Activated naive CD8-positive, alpha-beta T cell treated with anti-CD3 and anti-CD28 coated beads for 36 hours (primary cell): ENCODE measurements at places on chromosomes 13 and 19.

DNA sequence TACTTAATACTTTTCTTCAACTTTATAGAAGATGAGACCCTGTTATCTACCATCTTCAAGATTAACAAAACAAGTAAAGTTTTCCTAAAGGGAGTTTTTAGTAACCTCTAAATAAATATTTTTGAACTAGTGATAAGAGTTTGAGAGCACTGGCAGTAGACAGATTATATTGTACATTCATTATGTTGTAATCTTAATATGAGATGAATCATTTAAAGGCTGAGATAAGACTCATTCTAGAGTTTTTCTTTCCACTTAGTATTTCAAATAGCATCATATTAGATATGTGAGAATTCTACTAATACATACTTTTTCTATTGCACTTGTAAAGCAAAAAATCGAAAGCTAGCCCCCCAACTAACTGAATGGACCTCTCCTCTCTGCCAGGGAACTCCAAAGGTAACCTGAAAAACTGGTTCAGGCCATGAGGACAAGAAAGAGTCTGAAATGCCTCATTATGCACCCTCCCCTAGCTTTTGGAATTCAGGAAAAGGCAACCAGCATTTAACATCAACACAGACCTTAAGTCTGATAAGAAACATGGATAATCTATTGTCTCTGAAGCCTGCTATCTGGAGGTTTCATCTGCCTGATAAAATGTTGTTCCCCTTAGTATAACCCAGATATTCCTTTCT lies 875.4 kb upstream of the SLC10A2 start:
- DNase-seq = no peak

- no peak for DNase-seq
Measured at GRCh38 chr13:42654722-42655121, 80.8 kb downstream of the TNFSF11 start.

- no peak for DNase-seq
Measured at GRCh38 chr19:46378268-46378667, 31.4 kb downstream of the PPP5C start.

GRCh38 chr13:35474496-35475211 lies 1.8 kb downstream of the MAB21L1 start:
- DNase-seq = no peak

- peak; percentile 53 for DNase-seq
Measured at GRCh38 chr19:33430674-33431277, 57.3 kb downstream of the CEBPG start.

DNA sequence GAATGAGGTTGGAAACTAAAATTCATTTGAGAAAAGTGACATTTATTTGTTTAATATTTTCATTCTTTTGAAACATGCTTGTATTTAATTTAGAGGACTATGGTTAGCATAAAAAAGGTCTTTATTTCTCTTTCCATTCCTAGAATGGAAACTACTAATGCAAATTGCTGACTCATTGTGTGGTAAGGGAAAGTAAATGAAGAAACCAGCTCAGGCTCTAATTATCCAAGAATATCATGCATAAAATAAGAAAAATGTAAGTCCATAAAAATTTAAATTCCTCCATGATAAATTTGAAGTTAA lies 777.0 kb upstream of the SLITRK1 start:
- no peak for DNase-seq

DNA sequence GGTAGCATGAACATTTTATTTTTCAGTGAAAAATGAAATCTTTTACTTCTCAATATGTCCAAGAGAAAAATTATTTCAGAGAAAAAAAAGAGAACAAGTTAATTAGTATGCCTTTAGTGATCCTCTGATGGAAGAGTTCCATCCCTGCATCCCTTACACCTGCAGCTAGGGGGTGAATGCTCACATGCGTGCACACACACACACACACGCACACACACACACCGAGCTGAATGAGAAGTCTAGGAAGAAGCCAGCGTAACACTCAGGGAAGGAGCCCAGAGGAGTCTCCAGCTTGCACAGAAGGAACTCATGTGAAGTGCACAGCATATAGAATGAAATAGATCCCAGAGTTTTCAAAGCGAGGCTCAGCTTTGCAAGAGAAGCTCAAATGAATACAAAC lies 510.5 kb downstream of the IRS2 start:
- peak; percentile 1 for DNase-seq

DNA sequence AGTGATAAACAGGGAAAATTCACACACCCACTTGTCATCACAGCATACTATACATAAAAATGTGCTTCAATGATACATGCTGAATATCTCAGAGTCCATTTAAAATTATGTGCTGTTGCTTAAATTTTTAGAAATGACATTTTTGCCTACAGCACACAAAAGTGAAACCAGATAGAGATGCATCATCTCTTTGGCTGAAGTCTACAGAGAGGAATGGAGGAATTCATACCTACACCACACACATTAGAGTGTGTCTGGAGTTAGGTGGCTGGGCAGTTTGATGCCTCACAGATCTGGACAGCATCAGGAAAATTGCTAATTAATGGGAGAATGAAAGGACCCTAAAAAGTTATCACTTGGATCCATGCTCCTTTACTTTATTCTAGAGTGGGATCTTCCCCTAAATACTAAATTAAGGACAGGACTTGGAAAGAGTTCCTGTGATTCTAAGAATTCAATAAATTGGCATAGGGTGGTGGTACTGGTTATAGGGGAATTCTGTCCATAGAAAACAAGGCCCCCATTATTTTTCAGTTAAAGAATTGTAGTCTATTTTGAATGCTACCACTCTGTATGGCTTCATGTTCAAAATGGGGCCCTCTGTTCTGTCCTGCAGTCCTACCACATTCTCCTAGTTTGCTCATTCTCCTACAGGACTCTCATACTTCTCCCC lies 41.3 kb downstream of the RCBTB2 start:
- no peak for DNase-seq

GRCh38 chr13:113562085-113562749 lies 22.3 kb upstream of the TFDP1 start:
- peak; percentile 60 for DNase-seq

- no peak for DNase-seq
Measured at GRCh38 chr19:38676023-38676877, 28.8 kb downstream of the ACTN4 start.

DNA sequence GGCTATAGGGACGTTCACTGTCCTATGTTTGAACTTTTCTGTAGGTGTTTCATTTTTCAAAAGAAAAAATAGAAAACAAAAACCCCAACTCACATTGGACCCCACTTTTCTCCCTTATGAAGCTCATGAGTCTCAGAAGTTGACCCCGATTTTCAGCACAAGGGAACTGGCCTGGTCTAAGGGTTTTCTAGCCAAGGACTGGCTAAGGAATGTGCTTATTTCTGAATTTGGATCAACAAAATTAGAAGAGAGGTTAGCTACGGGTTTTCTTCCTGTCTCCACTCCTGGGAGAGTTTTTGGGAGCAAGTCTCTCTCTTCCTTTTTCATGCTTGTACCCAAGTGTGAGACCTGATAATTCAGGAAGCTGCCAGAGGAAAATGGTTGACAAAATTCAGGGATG lies 453.2 kb downstream of the KLF12 start:
- no peak for DNase-seq

GRCh38 chr13:27007166-27007565 lies 164.4 kb downstream of the USP12 start:
- DNase-seq = no peak

DNA sequence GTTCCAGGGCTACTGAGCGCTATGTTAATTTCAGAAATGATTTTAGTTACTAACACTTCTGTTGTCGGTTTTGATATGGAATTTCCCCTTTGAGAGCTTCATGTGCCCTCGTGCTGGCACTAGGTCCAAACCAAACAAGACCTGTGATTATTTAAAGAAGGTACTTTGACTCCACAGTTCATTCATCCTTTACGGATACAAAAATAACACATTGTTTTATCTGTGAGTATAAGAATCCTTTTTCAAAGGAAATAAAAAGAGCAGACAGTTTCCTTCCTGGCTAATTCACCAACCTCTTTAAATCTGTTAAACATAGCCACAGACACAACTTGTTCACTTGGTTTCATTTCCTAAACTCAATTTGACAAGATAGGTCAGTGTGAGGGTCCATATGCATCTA lies 141.2 kb downstream of the FLT1 start:
- DNase-seq = no peak

GRCh38 chr13:84962849-84963248 lies 836.4 kb downstream of the SLITRK6 start:
- DNase-seq = no peak

- DNase-seq = no peak
Measured at GRCh38 chr13:76697288-76697687, 188.9 kb downstream of the KCTD12 start.

- no peak for DNase-seq
Measured at GRCh38 chr13:106710266-106710665, 142.3 kb upstream of the ARGLU1 start.

DNA sequence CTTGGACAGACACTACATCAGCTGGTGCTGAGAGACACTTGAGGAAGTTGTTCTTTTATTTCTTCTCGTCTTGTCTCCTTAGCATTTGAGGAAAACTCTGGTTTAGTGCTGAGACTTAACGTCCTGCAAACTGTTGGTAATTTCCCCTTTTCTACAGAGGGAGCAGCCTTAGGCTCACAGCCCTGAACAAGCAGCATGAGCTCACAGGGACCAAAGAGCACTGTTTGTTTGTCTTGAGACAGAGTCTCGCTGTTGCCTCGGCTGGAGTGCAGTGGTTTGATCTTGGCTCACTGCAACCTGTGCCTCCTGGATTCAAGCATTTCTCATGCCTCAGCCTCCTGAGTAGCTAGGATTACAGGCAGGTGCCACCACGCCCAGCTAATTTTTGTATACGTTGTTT lies 5.5 kb downstream of the ZNF805 start:
- no peak for DNase-seq

GRCh38 chr13:38954291-38954690 lies 36.3 kb downstream of the STOML3 start:
- no peak for DNase-seq

GRCh38 chr19:50668416-50668815 lies 19.2 kb downstream of the C19orf81 start:
- DNase-seq = no peak

GRCh38 chr19:18310118-18310909 lies 12.6 kb downstream of the LSM4 start:
- no peak for DNase-seq

DNA sequence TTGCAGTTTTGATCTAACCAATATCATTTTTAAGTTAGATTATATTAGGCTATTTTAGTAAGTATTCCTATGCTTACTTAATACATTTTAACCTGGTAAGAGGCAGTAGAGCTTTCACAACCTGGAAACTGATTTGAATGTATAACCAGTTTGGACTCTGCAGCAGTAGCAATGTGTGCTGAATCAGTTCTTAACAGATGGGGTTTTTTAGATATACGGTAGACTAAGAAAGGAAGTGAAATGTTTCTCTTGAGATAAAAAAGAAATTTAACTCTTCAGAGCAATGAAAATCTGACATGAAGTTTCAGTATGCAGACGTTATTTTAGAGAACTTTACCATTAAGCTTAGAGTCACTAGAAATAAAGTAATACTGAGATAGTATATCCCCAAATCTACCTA lies 2.7 kb downstream of the NBEA start:
- no peak for DNase-seq

GRCh38 chr13:91196958-91197357 lies 150.5 kb upstream of the MIR17HG start:
- no peak for DNase-seq

DNA sequence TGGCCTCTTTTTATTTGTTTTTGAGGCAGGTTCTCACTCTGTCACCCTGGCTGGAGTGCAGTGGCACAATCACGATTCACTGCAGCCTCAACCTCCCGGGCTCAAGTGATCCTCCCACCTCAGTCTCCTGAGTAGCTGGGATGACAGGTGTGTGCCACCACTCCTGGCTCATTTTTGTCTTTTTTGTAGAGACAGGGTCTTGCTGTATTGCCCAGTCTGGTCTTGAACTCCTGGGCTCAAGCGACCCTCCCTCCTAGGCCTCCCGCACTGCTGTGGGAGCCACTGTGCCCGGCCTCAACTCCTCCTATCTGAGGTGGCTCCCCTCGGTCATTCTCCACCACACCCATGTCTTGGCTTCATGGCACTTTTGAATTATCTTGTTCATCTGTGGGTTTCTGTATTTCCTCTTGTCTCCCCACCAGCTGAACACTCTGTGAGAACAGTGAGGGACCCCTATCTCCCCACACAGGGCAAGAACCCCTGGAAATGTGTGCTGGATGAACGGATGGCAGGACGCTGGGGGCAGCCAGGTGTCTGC lies 7.9 kb downstream of the CKM start:
- DNase-seq = no peak

GRCh38 chr13:73873940-73874830 lies 260.0 kb downstream of the KLF12 start:
- no peak for DNase-seq

- DNase-seq = peak; percentile 49
Measured at GRCh38 chr19:29690842-29691241, 24.2 kb downstream of the C19orf12 start.

GRCh38 chr13:114237415-114238112 lies 2.9 kb downstream of the CDC16 start:
- DNase-seq = no peak

- DNase-seq = no peak
Measured at GRCh38 chr19:40539070-40539469, 37.6 kb upstream of the SHKBP1 start.

GRCh38 chr19:9171393-9171991 lies 7.3 kb upstream of the OR7D2 start:
- no peak for DNase-seq
